ENCODE measurements at places on chromosomes 6 and 20.

- no peak for DNase-seq
These were observed 1.5 kb upstream of the EBF4 start for GRCh38 chr20:2691127-2691526.

- no peak for DNase-seq
These were observed 157.7 kb downstream of the VEGFA start for GRCh38 chr6:43927532-43928210.

GRCh38 chr20:15288106-15288505 lies 950.7 kb upstream of the FLRT3 start:
- DNase-seq = no peak

- DNase-seq = peak; percentile 86
These were observed 133.8 kb downstream of the SMOC2 start for GRCh38 chr6:168574699-168575195.

GRCh38 chr6:33837971-33838665 lies 34.3 kb upstream of the MLN start:
- no peak for DNase-seq

DNA sequence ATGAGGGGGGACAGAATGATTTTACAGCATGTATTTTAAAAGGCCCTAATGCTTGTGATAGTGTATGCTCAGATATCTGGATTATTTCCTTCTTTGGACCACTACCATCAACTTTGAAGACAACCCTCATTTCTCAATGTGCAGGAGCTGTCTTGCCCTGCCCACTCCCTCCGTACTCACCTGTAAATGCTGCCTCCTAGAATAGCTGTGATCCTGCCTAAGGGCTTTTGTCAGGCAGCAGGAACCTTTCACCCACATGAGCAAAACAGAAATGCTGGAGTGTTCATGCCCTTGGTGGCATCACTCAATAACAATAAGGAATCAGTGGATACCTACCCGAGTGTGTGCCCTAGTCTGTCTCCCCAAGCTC lies 723.6 kb upstream of the FLRT3 start:
- no peak for DNase-seq

DNA sequence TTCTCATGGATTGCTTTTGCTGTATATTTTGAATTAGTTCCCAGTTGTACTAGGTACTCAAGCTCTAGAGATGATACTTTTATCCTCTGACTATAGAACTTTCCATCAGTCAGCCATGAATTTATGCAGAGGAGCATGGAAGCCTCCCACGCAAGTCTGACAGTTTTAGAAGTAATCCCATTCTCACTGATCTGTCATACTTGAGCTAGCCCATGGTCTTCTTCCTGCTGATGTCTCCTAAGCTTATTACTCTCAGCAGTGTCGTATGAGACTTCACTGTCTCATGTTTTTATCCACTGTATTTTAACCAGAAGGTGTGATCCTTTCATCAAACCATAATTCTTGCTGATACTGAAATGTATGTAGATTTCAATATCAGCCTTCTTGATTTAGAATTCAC lies 715.2 kb upstream of the MARCKS start:
- DNase-seq = no peak

- DNase-seq = peak; percentile 12
These were observed 8.4 kb upstream of the MAPK13 start for GRCh38 chr6:36121787-36122494.

DNA sequence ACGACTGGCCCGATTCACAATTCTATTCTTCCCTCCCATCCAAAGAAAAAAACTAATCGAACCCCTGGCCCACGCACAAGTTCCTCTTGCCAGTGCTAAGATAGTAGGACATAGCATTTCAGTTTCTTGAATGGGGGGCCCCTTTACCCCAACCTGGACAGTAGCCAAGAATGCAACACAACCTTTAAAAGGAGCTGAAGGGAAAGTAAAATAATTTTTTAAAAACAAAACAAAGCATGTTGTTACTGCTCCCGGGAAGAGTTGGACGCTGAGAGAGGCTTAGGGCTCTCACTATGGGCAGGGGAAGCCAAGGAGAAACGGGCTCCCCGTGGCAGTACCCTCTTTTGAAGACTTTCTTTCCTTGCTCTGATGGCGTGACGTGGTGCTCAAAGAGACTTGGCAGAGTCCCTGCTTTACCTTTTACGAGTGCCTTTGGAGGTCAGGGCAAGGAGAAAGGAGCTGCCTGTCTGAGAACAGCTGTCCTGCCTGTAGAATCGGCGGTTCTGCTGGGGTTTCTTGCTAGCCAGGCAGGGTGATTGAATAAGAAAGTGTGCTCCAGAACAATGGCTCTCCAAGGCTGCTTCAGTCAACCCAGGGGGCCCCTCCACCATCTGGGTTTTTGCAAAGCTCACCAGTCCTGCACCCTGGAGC lies 5.8 kb downstream of the TFAP2C start:
- DNase-seq = no peak

DNA sequence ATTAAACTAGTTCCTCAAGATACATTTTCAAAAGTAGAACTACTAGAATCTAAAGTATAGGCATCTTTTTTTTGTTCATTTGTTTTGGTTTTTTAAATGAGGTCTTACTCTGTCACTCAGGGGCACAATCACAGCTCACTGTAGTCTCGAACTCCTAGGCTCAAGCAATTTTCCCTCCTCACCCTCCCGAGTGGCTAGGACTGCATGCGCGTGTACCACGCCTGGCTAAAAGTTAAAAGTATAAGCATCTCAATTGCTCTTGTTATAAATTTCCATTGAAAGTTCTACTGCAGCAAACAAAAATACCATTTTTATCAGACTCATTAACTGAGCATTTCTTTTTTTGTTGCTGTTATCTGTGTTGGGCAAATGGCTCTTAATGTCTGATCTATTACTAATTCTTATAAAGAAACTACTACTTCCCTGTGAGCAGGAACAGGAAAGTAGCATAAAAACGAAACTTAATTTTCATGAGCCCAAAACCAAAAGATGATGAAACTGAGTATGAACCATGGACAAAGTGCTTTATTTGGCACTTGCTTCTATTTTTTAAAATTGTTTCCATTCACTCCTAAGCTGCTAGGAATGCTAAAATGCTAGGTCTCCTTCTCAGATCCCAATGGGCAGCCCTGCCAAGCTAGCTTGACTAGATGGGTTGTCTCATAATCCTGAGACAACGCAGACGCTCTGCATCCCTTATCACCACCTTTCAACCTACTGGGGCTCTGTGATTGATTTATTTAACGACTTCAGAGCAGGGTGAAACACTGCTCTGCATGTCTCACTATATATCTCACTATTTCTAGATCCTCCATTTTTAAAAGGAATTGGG lies 36.9 kb downstream of the TRPC4AP start:
- DNase-seq = no peak

DNA sequence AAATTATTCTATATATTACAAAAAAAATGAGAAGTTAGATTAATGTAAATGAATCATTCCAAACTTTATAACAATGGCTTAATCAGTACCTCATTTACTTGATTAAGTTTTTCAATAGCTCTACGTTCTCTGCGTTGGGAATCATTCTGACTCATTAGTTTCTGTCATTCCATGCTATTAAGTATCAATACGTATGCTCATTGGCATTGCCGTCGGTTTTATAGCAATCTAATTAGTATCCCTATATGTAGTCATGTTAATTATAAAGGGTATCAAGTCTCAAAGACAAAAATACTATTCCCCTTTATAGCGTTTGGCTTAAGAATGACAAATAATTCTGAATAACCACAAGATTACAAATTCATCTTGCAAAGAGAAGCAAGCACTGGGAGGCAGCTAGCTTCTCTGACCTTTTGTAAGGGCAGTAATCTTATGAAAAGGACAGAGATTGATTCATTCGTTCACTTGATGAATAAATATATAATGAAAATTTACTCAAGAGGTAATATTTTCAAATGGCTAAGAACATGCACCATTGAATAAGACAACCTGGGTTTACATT lies 41.8 kb downstream of the OLIG3 start:
- no peak for DNase-seq

- DNase-seq = no peak
These were observed 937 bp downstream of the SPACA1 start for GRCh38 chr6:88048578-88048977.
